ENCODE measurements at places on chromosomes 4 and X.

GRCh38 chr4:158018221-158018830, 154.5 kb downstream of the GASK1B start:
- DNase-seq, result no peak

GRCh38 chr4:2442175-2442993, 23.6 kb downstream of the CFAP99 start:
- no peak for DNase-seq

GRCh38 chr4:82697561-82697960, 101.0 kb downstream of the SCD5 start:
- DNase-seq, result no peak

DNA sequence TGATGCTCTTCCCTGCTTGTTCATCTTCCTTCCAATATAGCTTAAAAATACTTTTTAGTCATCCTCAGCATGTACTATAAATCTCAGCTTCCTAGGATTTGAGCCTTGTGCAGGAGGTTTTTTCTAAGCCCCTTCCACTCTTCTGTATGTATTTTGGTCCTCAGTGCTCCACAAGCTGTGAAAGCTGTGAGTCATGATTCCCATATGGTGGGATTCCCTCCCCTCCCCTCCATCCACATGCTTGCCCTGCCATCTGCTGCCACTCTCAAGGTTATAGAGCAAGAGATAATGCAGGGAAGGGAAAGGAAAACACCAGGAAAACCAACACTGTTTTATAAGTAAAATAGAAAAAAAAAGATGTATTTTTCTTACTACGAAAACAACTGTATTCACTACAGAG, 58.5 kb upstream of the AP1S2 start:
- DNase-seq, result no peak

DNA sequence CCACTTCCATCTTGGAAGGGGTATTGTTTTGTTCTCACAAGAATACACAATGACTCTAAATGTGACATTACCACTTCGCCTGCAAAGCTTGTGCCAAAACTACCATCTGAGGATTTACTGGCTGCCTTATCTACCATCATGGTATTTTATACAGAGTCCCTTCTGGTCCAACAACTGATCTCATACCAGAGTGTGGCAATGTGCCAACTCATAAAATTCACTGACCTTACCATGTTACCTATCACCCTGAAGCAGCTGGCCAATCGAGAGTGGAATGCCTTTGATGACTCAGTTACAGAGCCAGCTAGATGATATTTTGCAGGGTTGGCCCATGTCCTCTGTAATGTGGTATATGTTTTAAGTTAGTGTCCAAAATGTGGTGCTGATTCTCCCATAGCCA, 3.8 kb upstream of the SERPINA7 start:
- no peak for DNase-seq

DNA sequence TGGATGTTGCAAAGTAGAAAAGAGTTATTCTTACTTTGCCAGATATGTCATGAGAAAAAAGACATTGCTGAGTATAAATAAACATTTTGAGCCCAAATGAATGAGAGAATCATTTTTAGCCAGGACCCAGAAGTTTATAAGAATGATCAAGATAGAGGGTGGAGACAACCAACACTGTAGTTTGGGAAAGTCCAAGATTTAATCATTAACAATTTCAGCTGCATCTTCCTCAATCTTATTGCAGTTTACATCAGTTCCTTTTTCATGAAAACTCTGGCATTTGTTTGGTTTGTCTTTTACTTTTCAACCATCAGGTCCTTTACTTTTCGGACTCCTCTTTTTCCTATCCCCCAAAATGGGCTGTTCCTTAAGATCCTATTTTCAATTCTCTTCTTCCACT, 645.9 kb downstream of the ANKRD50 start:
- no peak for DNase-seq

- DNase-seq, result no peak
These were observed 269.0 kb upstream of the CXXC4 start for GRCh38 chr4:104763554-104764222.

GRCh38 chr4:138858419-138858818, 157.2 kb upstream of the NOCT start:
- no peak for DNase-seq

DNA sequence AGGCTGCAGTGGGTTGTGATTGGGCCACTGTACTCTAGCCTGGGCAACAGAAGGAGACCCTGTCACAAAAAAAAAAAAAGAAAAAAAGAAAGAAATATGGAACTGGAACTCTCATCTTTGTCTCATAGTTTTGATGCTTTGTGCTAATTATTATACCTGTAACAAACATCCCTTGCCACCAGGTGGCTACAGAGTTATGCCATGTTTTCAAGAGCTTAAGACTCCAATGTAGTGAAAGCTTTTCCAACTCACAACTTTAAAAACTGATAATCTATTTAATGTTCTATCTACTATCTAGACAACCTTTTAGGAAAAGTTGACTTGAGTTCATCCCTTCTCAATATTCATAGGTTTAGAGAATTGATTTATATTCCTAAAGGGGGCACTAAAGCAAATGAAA, 42.4 kb downstream of the HTR2C start:
- DNase-seq, result no peak

GRCh38 chrX:98191003-98191402, 1307.3 kb downstream of the RPA4 start:
- DNase-seq, result no peak

DNA sequence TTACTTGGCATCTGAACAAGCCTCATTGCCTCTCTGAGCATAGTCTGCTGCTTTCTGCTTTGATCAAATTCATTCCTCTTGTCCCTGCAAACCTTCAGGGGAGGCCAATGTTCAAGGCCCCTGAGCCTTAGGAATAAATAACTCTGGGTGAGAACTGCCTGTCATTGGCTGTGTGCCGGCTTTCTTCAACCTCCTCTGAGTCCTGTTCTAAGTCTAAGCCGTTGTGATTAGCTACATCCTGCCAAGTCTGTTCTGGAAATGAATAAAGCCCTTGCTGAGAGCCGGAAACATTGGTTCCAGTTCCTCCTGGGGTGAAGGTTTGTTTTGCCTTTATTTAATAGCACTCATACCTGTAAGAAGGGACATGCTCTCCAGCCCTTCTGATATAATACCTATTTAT, 13.8 kb downstream of the RNF4 start:
- peak; percentile 7 for DNase-seq

- DNase-seq, result no peak
These were observed 32.4 kb downstream of the FGFRL1 start for GRCh38 chr4:1043651-1044468.

GRCh38 chr4:38030023-38030422, 69.8 kb downstream of the PTTG2 start:
- DNase-seq, result no peak

DNA sequence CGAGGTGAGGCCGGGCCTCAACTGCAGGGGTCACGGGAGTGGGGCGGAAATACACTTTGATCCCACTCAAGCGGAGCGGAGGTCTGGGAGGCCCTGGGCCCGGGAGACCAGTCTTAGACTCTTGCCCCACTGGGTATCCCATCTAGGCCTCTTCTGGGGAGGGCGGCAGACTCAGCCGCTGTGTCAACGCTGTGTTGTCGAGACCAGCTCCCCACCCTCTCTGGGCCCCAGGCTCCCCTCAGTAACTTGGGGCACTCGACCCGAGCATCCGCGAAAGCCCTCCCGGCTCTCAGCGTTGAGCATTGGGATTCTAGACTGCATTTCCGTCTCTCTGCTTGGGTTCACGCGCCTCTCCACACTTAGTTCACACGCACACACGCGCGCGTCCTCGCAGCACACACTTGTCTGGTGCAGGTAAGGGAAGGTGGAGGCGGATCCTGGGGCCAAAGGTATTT, 1.7 kb downstream of the NKX3-2 start:
- DNase-seq, result no peak

GRCh38 chr4:76624241-76624681, 189.2 kb downstream of the SHROOM3 start:
- no peak for DNase-seq

DNA sequence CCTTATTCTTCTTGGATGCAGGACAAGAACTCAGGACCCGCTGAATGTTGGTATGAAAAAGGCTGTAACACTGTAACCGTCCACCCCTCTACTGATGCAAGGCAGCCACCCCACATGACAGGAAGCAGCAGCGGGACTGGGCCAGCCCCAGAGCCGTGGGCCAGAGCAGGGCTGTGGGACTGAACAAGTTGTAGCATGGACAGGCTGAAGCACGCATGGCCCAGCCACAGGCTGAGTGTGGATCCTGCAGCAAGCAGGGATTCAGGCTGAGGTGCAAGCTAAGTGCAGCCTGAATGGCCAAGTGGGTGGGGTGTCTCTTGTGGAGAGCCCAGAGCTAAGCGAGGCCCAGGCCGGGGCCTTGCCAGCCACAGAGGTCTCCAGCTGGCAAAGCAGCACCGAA, 632.2 kb downstream of the SPOCK3 start:
- no peak for DNase-seq

DNA sequence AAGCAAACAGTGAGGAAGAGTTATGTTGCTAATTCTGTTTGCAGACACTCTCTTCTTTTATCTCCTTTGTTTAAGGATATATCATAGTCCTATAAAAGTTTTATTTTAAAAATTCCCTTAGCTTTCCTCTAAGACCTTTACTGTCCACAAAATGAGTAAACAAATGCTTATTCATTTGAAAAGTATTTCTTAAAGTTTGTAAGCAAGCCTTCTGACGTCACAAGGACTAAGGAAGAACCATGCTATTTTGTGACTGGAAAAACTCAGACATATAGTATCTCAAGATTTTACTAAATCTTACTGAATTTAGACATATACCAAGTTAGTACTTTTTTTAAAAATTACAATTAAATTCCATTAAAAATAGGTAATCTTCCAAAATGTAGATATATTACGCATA, 5.2 kb upstream of the RBMXL3 start:
- DNase-seq, result no peak

GRCh38 chr4:105147553-105148161, 981 bp downstream of the TET2 start:
- DNase-seq, result peak; percentile 57

GRCh38 chrX:153646620-153647373, at the start of gene DUSP9:
TSS of gene DUSP9 (plus strand) at chrX:153647203. CDS start at chrX:153647954, 751 bp downstream.
- no peak for DNase-seq

GRCh38 chrX:17456526-17456925, 81.5 kb downstream of the NHS start:
- DNase-seq, result no peak

DNA sequence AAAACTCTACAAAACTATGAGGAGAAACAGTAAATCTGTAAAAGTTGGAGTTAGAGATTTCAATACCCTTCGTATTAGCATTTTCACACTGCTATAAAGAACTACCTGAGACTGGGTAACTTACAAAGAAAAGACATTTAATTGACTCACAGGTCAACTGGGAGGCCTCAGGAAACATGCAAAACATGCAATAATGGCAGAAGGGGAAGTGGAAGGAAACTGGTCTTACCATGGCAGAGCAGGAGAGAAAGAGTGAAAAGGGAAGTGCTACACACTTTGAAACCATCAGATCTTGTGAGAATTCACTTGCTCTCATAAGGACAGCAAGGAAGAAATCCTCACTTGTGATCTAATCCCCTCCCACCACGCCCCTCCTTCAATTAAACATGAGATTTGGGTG, 949.9 kb downstream of the TECRL start:
- no peak for DNase-seq

DNA sequence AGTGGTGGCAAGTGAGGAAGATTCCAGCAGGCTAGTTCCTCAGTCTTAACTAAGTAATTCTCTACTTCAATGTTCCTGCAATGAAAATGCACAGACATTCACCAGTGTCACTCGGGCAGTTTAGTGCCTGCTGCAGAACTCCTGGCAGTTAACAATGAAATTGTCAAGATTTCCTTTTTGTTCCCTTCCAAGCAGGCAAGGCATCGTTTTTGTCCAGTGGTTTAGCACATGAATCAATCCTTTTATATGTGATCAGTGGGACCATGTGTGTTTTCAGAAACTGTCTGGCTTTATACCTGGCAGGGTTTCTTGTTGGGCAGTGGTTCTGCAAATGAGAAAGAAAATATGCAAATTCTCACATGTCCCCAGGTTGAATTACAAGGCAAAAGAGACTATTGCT, 122.2 kb downstream of the GBA3 start:
- DNase-seq, result no peak

- DNase-seq, result no peak
These were observed 149.9 kb downstream of the AMMECR1 start for GRCh38 chrX:110167952-110168451.

GRCh38 chr4:7191546-7192251, 639 bp upstream of the SORCS2 start:
- DNase-seq, result no peak

GRCh38 chr4:44056721-44057151, 391.9 kb downstream of the KCTD8 start:
- DNase-seq, result no peak

- DNase-seq, result no peak
These were observed 67.5 kb upstream of the CLDN34 start for GRCh38 chrX:9899640-9900111.

DNA sequence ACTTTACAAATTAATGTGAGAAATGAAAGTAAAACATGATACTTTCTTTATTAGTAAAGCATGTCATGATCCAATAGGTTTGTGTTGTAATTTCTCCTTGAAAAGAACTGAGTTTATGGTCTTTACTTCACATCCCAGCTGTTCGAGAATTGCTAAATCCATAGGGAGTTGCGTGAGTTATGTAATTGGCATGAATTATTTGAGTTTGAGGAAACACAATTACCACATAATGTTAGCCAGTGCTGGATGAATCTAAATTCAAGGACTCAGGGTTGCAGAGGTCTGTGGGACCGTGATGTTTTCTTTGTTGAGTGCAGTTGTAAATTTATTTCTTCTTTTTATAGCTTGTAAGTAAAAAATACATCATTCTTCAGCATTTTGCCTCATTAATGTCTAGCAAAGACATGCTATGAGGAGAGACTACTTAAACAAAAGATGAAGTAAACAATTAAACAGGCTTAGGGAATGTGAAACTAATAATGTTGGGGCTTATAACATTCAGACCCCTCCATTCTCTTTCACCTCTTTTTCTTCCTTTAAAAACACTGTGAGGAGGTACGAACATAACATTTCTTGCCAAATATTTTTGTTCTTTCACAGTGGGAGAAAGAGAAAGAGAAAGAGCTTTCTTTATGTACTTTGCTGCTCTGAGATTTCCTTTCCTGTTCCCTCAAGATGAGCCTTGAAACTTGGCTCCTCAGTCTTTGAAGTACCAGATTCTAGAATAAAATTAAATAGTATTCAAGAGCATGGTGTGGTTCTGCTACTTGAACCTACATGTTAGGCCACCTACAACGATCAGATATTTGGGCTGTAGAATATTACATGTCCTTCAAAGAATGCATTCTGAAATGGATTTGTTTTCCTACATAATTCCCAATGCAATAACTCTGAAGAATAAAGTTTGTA, 159.6 kb upstream of the ANK2 start:
- DNase-seq, result no peak

DNA sequence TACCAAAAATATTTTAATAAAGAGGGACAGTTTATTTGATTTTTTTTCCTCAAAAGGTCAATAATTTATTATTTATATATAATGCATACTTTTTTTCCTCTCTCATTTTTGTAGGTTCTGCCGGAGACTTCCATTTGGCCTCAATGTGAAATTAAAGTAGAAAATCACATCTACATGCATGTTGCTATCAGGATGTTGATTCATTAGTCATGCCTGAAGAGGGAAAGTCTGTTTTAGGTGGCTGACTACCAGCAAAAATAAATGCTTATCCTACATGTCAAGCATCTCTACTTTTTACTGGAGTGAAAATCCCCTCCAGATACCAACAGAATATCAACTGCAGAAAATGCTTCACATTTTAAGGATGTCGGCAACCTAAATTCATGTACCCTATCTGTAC, 41.5 kb downstream of the KIAA0232 start:
- DNase-seq, result no peak

All from C1 segment of cervical spinal cord (tissue), 14 donors.